ENCODE measurements at places on chromosomes 6 and 20. TPM values are rescaled to one million over a fixed set of nuclear protein-coding genes. Genes with fewer than 3 reads are reported as not detected.

DNA sequence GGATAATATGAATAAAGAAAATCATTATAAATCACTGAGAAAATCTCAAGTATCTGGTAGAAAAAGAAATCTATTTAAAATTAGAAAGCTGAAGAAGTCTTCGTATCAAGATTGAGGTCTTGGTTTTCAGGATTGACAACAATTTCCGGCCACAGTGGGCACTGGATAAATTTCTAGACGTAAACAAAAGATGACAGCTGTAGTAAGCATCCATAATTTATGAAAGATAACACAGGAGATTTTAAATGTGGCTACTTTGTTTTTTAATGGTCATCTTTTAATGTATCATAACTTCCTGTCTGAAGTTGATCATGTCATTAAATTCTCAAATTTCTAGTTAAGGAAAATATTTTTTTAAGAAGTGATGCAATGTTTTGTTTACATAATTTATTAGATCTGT, 444.2 kb downstream of the HTR1B start:
- no peak for DNase-seq

The MARCKS gene
- 19.8 TPM for total RNA-seq

DNA sequence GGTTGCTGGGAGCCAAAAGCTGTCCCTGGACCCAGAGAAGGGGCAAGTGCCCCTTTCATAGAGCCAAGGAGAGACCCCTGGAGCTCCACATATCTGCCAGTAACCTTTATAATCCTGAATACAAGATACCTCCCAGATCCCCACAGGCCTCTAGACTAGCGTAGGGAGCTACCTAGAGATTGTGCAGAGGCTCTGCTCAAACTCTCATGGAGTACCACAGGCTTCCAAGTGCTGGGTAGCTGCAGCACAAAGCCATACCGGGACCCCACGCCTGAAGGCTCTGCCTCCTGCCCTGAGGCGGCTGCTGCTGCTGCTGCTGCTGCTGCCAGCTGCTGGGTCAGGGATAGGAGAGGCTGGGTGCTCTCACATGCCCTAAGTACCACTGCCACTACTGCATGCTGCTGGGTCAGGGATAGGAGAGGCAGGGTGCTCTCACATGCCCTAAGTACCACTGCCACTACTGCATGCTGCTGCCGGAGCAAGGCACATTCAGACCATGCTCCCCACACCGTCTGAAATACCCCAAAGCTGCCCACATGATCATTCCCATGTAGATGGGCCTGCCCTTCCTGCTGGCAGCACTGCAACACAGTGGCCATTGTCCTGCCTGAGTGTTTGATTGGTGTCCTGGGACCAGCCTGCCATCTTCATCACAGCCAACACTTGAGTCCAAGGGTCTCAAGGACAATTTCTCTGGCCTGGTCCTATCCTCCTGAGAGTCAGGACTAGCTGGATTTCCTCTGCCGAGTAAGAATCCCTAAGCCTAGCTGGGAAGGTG, 1434.3 kb upstream of the ADGRB3 start:
- no peak for DNase-seq

DNA sequence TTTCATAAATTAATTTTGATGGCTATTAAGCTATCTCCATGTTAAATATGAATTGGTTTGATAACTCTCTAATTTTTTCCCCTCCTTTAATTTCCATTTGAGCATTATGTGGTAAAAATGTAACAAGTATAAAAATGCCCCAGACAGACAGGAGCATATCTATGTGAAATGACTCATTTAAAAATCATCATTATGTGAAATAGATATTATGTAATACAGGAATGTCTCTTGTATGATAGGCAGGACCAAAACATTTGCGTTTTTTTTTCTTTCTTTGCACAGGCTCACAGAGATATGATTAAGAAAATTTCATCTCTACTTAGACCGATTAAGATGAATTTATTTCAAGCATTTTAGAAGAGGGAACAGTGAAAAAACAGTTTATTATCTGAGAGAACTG, 95.8 kb downstream of the AKAP7 start:
- DNase-seq = no peak

The GSTA4 gene
- 25.9 TPM for total RNA-seq

GRCh38 chr20:5195655-5196054, 68.8 kb downstream of the CDS2 start:
- no peak for DNase-seq

DNA sequence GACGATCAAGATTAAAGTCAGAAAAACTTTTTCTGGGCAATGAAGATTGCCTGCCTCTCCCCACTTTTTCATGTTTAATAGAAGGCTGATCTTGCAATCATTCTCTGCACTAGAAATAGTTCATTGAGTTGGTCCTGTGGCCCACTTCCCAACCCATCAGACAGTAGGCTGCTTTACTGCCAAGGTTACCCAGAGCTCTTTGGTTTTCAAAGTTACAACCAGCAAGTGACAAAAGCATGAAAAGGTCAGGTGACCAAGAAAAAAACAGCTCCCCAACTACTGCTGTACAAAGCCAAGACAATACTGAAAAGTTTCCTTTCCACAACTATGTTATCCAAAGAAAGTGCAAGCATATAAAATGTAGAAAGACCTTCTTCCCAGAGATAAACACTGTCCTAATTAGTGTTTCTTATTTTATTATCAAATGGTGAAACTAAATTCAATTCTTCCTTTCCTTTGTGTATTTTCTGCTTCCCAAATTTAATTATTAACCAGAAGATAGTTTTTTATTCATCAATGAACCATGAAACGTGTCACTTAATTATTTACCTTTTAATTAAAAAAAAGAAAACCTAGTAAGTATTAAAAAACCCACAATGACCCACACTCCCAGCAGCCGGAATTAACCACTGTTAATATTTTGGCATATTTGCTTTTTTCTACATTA, 16.6 kb downstream of the DNAAF9 start:
- DNase-seq = no peak

DNA sequence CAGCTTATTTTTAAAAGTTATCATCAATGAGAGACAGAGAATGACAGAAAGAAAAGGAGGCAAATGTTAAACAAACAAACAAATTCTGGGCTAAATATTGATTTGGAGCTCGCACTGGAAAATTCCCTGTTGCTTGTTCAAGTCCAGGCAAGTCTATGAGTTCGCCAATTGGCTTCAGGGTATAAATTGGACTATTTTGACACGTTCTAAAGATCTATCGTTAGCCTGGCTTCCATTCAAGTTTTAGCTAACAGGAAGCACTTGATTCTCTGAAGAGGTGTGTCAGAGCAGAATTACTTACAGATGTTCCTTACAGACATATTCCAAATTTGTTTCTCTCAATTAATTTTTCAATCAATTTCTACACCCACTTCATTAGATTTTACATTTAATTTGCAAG, 15.8 kb upstream of the RFPL4B start:
- DNase-seq = no peak

DNA sequence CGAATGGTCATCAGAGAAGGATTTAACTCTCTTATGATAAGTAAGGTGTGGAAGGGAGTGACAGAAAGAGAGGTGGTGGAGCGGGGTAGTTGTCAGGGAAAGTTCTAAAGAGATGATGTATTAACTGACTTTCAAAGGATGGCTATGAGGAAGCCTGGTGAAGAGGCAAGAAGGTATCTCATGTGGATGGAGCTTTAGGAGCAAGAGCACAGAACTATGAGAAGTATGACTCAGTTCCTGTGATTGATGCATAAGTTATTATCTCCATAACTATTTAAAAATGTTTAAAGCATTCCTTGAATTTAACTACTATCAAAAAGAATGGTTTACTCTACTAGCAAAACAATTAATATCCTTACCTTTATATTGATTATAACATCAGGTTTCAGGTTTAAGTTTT, 28.8 kb downstream of the AK9 start:
- no peak for DNase-seq

GRCh38 chr20:50491926-50492634, 18.1 kb upstream of the PTPN1 start:
- no peak for DNase-seq

The MEP1A gene
- total RNA-seq = not detected

DNA sequence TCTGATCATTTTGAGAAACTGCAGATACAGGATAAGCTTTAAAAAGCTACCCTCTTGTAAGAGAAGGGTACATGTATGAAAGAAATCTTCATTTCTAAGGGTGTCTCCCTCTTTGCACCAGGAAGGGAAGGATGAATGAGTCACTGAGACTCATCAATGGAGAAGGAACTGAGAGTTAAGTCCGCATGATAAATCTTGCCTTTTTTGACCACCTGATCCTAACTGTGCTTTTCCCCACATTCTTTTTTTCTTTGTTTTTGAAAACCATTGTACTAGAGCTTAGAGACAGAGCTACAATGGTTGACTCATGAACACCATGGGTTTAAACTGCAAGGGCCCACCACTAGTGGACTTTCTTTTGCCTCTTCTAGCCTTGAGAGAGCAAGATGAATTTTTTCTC, 353.0 kb upstream of the RGS17 start:
- DNase-seq = no peak

- no peak for DNase-seq
Observed at GRCh38 chr6:122020588-122021264, 378.7 kb upstream of the HSF2 start.

The HLA-DMB gene
- total RNA-seq = 16.4 TPM

The TPBG gene
- 49.2 TPM for total RNA-seq

DNA sequence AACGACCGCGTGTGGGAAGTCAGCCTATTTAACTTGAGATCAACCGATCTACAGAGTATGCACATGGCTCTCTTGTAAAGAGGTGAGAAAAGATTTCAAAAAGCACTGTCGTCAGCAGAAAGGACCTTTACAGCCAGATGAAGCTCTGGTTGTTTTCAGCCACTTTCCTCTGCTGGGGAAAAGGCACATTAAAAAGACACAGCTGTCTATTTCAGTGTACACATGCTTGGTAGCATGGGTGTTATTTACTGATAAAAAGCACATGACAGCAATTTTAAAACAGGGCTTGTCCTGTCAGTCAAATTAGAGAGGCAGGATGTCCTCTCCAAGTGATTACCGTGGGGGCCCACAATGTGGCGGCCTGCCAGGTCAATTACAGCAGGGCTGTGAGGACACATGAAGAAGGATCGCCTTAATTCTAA, 188.9 kb downstream of the PRKN start:
- DNase-seq = no peak

GRCh38 chr6:105179244-105180065, at the start of gene POPDC3:
Gene POPDC3, minus strand, starts transcription at chr6:105180014. Its CDS starts 18,105 bp downstream, at chr6:105161909.
- DNase-seq = no peak

DNA sequence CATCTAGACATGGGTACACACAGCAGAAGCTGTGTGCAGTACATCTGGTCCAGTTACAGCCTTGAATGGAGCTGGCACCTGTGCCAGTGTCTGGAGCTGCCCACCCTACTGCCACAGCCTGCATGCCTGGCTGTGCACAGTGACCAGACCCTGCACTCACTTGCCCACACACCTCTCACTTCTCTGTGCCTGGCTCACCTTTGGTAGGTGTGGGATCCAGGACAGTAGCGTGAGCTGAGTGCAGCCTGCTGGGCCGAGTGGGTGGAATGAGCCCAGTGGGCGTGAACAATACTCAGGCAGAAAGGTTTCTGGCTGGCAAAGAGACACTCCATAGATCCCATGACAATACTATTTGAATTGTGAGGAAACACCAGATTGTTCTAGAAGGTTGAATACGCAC, 839.5 kb upstream of the FLRT3 start:
- DNase-seq = no peak

DNA sequence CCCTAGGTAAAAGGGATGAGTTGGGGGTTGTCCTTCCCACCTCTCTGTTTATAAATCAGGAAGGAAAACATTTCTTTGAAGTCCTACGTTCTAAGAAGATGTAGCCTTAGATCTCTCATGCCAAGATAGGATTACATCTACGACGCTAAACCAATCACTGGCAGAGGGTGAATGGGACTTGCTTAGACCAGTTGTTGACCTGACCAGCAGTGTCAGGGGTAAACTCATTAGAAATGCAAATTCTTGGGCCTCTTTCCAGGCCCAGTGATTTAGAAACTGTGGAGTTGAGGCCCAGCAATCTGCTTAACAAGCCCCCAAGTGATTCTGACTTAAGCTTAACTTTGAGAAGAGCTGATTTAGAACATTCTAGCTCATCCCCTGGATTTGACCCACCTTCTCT, 147.1 kb upstream of the THEMIS start:
- DNase-seq = no peak

The SIRPD gene
- not detected for total RNA-seq

The SMLR1 gene
- total RNA-seq = not detected

The PSORS1C2 gene
- total RNA-seq = not detected
